ENCODE measurements at places on chromosomes 5 and 9.
A peak's percentile ranks its signal among the peaks of the same experiment; 100 is the strongest.

- no peak for DNase-seq
Observed at GRCh38 chr5:429453-430188, 13.4 kb upstream of the EXOC3 start.

- no peak for DNase-seq
Observed at GRCh38 chr9:19648672-19649071, 140.2 kb downstream of the SLC24A2 start.

GRCh38 chr5:83967417-83967816 lies 246.8 kb upstream of the HAPLN1 start:
- DNase-seq, result no peak

DNA sequence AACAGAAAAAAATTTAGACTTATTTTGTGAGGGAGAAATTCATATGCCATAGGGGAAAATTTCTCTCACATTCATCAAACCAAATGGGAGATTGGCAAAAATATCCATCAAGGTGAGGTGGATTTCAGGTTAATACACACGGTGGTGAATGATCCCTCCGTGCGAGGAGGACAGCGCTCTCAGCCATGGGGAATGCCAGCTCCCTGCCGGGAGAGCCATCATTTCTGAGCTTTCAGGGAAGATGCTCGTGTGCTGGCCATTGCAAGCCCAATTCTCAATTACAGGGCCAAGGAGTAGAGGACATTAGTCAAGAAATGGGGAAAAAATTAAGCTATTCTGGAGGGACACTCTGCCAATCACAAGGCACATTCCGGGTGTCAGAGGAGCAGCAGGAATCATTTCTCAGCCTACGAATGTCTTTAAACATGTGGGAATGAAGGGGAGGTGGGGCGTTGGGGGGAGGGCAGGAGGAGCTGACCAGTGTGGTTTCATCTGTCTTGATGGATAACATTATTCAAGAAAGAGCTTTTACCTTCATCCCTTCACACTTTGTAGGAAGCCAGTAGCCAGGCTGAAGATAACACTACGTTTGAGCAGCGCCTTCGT lies 165.5 kb downstream of the DAB2IP start:
- DNase-seq, result no peak

DNA sequence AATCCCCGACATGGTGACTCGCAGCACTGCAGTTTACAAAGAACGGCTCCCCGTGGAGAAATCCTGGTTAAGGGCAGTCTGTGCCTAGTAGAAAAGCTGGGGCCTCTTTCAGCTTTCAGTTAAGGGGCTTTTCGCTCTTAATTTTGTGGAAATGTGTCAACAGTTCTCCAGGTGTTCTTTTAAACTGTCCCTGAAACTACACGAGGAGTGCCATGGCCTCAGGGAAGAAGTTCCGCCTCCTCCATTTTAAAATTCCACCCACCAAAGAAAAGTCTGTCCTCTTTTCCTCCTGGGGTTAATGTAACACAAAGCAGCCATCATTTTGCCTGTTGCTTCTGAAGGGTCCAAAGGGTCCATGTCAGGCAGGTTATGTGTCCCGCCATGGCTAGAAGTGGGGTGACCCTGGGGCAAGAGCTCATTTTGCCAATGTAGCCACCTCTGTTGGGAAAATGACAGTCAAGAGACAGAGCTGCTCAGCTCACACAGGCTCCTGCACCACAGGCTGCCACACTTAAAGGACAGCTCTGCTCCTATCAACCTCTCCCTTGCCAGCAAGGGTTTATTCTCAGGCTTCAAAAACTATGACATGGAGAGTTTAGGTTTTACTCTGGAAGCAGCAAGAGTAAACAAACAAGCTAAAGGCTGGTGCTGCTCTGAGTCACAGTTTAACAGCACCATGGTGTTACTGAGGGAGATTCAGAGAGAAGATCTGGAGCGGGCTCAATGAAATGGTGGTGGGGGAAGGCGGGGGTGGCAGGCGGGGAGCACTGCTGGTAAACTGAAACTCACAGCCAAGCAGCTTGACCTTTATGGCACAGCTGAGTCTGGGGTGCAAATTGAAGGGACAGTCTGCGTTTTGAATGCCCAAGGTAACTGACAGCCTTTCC lies 3.2 kb downstream of the WHRN start:
- DNase-seq, result peak; percentile 85

- DNase-seq, result no peak
Observed at GRCh38 chr5:66814146-66814991, 218.2 kb downstream of the MAST4 start.

Data from DMS79 (cell line).